ENCODE measurements at places on chromosomes 2 and 18.

- no peak for DNase-seq
Observed at GRCh38 chr18:67742954-67743353, 226.4 kb upstream of the DSEL start.

GRCh38 chr2:24121469-24121868 is 1.7 kb downstream of the PFN4 start:
- DNase-seq, result no peak

GRCh38 chr2:71898375-71898774 is 249.3 kb downstream of the CYP26B1 start:
- no peak for DNase-seq

DNA sequence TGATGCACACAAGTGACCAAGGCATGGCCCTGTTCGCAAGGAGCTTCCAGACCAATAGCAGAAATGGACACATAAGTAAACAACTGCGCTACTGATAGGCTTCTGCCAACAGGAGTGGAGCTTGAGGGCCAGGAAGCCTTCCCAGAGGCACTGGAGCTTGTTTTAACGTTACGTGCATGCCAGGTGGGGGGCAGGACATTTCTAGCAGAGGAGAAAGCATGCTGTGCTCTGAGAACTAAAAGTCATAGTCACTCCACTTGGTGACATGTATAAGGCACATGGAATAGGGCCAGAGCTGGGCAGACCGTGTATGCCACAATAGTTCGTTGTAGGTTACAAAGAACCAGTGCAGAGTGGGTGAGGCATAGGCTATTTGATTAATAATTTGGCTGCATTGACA is 184.2 kb downstream of the NEDD4L start:
- no peak for DNase-seq

GRCh38 chr2:68226794-68227193 is 25.5 kb downstream of the PPP3R1 start:
- DNase-seq, result no peak

DNA sequence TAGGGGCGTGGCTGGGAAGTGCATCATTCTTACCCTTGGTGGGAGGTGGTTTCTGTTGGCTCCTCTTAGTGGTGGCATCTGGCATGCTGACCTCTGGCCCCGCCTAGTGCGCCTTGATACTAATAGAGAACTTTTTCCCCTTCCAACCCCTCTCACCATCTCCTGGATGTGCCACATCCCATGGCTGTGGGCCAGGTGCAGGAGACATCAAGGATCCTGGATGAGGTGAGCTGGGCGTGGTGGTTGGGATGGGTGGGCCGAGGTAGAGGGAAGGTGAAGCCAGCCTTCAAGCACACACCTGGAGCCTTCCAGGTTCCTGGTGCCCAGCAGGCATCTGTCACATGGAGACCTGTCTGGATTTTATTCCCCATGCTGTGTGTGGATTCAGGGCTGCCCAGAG is 149.2 kb downstream of the DYSF start:
- no peak for DNase-seq

GRCh38 chr18:77984178-77984577 is 734.5 kb downstream of the GALR1 start:
- no peak for DNase-seq

- DNase-seq, result no peak
Observed at GRCh38 chr2:115057473-115057872, 615.0 kb downstream of the DPP10 start.

DNA sequence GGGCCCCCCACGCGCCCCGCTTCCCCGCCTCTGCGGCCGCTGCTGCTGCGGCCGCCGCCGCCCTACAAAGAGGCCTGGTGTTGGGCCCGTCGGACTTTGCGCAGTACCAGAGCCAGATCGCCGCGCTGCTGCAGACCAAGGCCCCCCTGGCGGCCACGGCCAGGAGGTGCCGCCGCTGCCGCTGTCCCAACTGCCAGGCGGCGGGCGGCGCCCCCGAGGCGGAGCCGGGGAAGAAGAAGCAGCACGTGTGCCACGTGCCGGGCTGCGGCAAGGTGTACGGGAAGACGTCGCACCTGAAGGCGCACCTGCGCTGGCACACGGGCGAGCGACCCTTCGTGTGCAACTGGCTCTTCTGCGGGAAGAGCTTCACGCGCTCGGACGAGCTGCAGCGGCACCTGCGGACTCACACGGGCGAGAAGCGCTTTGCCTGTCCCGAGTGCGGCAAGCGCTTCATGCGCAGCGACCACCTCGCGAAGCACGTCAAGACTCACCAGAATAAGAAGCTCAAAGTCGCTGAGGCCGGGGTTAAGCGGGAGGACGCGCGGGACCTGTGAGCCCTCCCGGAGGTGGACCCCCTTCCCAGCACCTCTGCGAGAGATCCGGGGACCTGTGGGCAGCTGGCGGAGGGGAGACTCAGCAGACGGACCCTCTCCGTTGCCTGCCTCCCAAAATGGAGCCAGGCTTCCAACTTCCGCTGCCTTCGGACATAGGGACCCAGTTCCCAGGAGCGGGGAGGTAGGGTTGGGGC is 1.9 kb downstream of the SP5 start:
- DNase-seq, result no peak

DNA sequence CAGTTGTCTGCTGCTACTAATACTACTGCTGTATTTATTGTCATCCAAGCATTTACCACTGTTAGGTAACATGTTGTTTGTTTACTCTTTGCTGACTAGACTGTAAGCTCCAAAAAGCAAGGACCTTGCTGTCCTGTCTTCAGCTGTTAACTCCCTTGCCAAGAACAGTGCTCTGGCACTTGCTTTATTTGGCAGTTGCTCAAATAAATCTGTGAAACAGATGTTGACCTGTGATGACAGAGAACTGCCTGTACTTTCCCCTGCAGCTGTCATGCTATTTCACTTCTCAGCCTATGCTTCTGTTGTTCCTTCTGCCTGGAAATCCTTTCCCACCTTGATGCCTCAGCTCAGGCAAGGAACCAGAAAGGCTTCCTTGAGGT is 181.2 kb downstream of the ATAD2B start:
- no peak for DNase-seq

- DNase-seq, result no peak
Observed at GRCh38 chr2:72883356-72883962, 3.7 kb upstream of the SPR start.

- no peak for DNase-seq
Observed at GRCh38 chr2:97963079-97963406, 32.7 kb downstream of the TMEM131 start.

GRCh38 chr18:4765401-4765800 is 310.3 kb upstream of the DLGAP1 start:
- DNase-seq, result no peak

- no peak for DNase-seq
Observed at GRCh38 chr2:58631986-58632385, 390.9 kb upstream of the FANCL start.

- no peak for DNase-seq
Observed at GRCh38 chr2:94869552-94870439, 1.4 kb upstream of the TEKT4 start.

DNA sequence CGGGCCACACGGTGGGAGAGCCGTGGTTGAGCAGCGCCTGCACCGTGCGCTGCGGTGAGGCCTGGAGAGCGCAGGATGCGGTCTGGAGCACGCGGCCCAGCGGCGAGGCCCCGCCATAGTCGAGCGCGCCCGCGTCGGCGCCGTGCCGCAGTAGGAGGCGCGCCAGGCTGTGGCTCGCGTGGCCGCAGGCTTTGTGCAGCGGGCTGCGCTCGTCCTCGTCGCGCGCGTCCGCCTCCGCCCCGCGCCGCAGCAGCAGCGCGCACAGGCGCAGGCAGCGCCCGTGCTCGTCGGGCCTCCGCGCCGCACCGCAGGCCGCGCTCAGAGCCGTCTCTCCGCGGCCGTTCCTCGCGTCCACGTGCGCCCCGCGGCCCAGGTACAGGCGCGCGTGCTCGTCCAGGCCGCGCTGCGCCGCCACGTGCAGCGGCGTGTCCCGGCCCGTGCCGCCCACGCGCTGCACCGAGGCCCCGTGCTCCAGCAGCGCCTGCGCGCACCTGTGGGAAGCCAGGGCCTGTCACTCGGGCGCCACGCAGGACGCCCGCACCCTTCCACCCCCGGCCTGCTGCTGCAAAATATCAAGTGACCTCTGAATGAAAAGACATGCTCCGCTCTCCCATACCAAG is 46.3 kb upstream of the GBX2 start:
- no peak for DNase-seq

DNA sequence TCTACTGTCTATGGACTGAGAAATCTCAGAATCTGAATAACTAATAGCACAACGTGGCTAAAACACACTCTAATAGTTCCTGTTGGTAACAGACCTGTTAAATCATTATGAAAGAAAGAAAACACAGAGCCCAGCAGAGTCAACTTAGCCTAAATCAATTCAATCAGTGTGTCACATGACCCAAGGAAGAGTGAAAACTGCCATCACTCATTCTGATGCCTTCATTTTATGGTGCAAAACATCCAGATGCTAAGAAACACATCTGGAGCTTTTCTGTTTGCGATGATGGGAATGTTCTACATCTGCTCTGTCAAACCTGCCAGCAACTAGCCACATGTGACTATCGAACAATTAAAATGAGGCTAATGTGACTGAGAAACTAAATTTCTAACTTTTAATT is 295.7 kb upstream of the TRIB2 start:
- DNase-seq, result no peak

- DNase-seq, result no peak
Observed at GRCh38 chr2:139296672-139297209, 516.6 kb upstream of the NXPH2 start.

- no peak for DNase-seq
Observed at GRCh38 chr2:132915812-132916549, 246.0 kb upstream of the LYPD1 start.

DNA sequence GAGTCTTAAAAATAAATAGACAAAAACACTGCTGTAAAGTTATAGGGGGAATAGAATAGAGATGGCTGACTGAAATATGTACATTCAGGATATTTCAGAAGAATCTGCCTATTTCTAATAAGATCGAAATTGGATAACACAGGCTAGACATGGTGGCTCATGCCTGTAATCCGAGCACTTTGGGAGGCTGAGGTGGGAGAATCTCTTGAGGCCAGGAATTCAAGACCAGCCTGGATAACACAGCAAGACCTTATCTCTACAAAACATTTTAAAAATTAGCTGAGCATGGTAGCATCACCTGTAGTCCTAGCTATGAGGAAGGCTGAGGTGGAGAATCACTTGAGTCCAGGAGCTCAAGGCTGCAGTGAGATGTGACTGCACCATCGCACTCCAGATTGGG is 146.6 kb upstream of the CCDC150 start:
- no peak for DNase-seq

GRCh38 chr2:173075056-173075780 is 428 bp upstream of the MAP3K20 start:
- DNase-seq, result no peak

DNA sequence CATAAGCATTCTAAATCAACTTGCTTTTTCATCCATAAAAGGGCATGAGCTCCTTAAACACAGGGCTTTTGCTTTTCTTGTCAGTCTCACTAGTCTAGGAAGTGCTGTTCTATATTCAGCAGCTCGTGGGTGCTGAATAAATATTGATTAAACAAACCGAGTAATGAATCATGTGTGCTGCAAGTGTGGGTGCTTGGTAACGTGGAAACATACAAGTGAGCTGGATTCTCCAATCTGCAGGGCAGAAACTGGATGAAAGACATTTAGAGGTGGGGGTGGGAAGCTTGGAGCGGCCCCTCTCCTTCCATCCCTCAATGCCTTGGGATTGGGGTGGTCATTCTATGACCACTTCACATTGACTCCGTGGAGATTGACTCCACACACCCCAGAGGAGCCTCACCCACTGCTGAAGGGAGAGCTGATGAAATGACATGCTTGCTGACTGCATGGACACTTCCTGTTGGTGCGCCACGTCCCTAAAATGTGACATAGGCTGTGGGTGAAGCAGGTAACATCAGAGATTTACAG is 114.6 kb downstream of the DOCK10 start:
- peak; percentile 75 for DNase-seq

DNA sequence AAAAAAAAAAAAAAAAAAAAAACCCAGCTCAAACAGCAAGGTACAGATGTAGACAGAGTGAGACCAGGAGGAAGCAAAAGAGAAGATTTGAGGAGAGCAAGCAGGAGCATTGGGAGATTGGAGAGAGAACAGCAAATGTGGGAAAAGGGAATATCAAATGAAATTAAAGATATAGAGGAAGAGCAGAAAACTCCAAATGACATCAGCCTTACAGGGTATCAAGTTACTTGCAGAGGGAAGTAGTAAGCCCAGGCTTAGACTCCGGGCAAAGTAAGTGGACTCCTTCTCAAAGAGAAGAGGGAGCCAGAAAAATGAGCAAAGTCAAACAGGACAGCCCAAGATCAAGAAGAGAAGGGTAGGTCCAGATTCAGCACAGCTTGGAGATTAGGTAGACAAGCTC is 93.3 kb upstream of the PPP1CB start:
- no peak for DNase-seq

DNA sequence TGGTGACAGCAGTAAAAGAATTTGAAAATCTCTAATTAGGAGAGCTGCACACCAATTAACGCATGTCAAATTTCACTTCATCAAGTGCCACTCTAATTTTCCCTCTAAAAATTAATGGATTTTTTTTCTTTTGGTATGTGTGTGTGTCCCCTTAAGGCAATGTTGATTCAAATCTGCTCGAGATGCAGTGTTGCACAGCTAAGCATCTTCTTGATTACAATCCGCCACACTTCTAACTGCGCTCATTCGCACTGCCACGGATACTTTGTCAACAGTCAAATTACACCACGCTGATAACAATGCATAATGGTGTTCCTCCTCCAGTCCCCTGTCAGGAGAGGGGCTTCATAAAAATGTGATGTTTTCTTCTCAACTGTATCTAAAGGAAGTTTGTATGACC is 261.4 kb downstream of the MEIS1 start:
- peak; percentile 16 for DNase-seq

GRCh38 chr2:204321910-204322751 is 223.1 kb upstream of the PARD3B start:
- DNase-seq, result peak; percentile 60

GRCh38 chr2:240388471-240389301 is 46.8 kb upstream of the GPC1 start:
- no peak for DNase-seq

GRCh38 chr2:182050333-182051135 is 64.9 kb downstream of the PPP1R1C start:
- no peak for DNase-seq

GRCh38 chr2:68753318-68753717 is 18.7 kb downstream of the ARHGAP25 start:
- no peak for DNase-seq

DNA sequence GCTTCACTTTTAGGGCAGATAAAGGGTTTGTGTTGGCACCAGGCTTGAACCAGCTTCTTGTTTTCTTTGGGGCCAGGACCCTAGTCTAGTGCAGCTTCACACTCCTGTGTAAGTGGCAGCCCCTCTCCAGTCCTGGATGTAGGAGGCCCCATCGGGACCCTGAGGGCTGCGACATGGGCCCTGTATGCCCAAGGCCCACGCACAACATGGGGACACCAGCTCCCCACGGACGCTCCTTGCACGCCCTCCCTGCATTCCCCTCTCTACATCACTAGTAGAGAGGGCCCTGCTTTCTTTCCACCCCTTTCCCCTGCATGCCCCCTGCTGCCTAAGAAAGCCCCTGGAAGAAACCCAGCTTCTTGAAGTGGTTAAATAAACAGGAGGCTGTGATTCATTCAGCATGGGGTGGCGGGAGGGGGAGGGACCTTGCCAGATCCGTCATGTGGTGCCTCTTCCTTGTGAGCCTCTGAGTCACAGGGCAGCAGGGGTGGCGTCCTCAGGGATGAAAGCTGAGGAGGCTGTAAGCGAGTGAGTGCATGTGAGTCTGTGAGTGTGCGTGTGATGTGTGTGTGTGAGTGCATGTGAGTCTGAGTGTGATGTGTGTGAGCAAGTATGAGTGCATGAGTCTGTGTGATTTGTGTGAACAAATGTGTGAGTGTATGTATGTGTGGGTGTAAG is 42.5 kb downstream of the COPS8 start:
- no peak for DNase-seq
